ENCODE measurements at places on chromosomes 11 and 22.

- DNase-seq = no peak
Measured at GRCh38 chr11:2434506-2435255, 9.6 kb downstream of the TRPM5 start.

DNA sequence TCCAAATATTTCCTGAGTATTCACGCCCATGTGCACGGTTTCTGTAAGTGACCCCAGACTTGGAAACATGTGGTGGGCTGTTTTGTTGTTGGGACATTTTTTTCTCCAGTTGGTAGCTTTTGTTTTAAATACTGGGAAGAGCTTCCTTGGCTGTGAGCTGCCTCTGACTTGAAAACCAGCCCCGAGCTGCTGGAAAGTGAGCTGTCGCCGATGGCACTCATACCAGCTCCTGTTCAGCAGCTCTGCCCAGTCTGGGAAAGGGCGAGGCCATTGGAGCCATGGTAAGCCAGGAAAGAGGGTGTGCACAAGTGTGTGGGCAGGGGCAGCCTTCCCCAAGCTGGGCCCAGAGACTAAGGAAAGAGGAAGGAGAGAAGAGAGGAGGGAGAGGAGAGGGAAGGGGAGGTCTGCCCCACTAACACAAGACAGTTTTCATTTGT, 3.2 kb upstream of the FLI1 start:
- DNase-seq = no peak

DNA sequence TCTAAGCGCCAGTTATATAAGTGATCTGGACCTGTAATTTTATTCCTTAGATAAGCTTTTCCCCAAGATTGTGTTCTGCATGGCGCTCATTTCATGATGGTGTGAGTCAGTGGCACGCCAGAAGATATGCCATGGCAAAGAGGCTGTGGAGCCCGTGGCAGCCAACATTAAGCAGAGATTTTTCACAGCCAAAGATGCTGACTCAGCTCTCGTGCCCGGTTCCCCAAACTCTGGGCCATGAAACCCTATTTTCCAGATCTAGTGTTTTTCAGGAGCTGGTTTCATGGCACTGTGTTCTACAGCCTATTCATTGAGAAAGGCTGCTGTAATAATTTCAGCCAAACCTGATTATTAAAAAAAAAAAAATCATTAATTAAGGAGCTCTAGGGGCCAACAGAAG, 15.4 kb upstream of the LINC01488 start:
- DNase-seq = peak; percentile 34

DNA sequence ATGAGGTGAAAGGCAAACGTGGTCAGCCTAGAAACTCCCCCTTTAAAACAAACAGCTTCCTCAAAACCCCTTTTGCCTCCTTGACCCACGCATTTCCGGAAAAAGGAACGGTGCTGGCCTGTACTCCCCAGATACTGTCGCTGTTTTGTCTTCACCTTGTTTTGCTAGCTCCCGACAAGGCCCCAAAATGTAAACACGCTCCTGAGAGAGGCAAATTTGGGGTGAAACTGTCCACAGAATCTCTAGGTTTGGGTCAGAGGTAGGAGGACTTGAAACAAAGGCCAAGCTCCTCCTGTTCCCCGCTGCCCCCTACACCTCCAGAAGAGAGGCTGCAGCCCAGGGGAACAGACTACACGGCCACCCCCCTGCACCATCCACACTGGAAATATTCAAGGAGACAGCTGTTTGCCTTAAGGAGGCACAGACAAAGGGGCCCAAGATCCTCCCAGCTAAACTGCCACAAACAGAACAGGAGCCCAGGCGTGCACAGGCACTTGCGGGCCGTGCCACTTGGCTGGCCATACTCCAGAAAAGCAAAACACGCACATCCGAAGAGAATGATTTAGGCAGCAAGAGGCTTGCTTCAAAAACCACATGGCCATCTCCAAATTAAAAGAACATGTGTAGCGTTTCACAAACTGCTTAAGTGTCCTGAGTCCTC, 160.5 kb upstream of the GRK3 start:
- peak; percentile 57 for DNase-seq

DNA sequence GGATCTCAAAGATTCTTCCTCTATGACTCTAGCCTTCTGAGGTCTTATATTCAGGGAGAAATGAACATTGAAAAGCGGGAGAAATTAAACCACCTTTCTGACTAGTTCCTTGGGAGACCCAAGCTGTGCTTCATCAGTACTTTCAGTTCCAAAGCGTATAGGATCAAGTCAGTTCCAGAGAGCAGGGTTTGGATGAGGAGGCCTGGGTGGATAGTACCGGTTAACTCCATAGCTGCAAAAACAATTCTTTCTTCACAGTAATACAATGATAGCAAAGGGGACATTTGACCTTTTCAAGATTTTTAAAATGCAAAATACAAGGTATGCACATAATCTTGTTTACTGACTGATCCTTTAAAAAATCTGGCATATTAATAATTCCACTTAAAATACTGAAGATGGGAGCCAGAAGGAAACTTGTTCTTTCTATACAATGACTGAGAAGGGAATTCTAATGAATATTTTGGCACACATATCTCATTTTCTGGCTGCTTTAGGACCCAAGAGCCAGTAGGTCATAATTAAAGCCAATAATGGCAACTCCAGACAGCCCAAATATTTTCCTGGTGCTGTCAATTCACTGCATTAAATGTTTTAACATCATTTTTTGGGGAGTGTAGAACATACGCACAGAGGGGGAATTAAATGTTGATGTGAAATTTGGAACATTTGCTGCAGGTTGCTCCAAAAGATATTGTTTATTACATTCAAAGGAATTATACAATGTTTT, 16.0 kb downstream of the ADM start:
- no peak for DNase-seq

- DNase-seq = no peak
Measured at GRCh38 chr11:61056571-61056970, 45.7 kb upstream of the CD5 start.

GRCh38 chr11:30197869-30198268, 32.9 kb upstream of the FSHB start:
- DNase-seq = no peak

GRCh38 chr22:49536571-49537131, 291.0 kb downstream of the BRD1 start:
- no peak for DNase-seq

GRCh38 chr11:35036639-35037038, 102.3 kb upstream of the CD44 start:
- DNase-seq = no peak

DNA sequence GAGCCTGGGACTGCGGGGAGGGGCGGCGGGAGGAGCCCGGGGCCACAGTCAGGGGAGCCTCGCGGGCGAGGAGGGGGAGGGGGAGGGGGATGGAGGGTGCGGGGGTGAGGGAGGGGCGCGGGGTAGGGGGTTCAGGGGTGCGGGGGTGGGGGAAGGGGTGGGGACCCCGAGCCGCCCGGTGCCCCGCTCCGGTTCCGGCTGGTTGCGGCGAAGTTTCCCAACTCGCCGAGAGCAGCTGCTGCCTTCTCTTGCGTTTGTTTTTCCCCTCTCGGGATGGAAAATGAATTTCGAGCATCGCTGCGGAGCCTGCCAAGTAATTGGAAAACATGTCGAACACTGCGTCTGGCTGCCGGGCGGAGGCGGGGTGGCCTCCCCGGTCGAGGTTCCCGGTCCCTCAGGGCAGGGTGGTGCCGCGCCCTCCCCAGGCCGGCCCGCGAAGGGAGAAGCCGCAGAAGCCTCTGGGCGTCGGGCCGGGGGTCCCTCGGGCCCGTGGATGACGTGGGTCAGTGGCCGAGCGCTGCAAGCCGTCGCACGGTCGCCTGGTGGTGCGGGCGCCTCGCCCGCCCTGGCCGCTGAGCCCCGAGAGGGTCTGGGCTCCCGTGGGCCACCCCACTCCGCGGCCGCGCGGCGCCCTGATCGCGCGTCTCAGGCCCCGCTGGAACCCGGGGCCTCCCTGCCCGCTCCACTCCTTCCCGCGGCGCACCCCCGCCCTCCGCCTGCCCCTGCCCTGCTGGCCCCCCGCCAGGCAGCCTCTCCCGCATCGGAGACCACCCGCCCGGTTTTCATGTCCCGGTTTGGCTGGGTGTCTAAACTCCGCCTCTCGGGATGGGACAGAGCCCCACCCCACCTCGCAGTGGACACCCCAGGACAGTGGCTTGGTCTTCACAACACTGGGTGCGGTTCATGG, 12.1 kb downstream of the SPATA19 start:
- DNase-seq = no peak

DNA sequence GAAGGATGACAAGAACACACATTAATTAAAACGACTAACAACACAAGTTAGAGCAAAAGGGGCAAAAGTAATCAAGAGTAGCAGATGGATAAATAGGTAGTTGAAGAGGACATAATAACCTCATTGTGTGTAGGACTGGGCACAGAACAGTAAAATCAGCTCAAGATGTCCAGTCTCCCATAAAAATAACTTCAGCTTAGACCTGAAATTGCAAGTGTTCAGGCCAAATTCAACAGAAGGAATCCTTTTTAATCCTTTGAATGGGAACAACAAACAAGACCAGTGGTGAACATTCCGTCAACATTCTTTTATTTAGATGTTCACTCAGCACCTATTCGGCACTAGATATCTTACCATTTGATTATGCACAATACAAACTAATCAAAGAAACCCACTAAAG, 4.4 kb downstream of the MTMR2 start:
- DNase-seq = no peak

- no peak for DNase-seq
Measured at GRCh38 chr22:32270641-32271369, 15.7 kb upstream of the SLC5A4 start.

GRCh38 chr11:101434026-101434643, 149.7 kb downstream of the TRPC6 start:
- no peak for DNase-seq

DNA sequence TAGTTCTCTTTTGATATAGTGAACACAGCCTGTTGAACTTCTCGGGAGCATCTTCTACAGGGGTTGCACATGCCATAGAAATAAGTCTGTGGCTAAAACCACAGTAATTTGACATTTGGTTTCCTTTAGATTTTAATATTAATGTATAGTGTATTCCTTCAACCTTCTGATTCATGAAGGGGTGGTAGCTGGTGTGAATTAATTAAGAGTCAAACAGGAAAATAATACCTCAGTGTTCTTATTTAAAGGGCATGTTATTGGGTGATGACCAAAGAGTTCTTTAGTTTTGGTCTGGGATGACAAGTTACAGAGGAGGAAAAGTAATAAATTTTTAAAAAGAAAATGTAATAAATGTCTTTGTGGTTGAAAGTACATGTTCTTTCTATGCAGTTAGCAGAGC, 86.8 kb downstream of the PDHX start:
- DNase-seq = no peak

- peak; percentile 51 for DNase-seq
Measured at GRCh38 chr11:116427903-116428637, 344.7 kb downstream of the BUD13 start.

DNA sequence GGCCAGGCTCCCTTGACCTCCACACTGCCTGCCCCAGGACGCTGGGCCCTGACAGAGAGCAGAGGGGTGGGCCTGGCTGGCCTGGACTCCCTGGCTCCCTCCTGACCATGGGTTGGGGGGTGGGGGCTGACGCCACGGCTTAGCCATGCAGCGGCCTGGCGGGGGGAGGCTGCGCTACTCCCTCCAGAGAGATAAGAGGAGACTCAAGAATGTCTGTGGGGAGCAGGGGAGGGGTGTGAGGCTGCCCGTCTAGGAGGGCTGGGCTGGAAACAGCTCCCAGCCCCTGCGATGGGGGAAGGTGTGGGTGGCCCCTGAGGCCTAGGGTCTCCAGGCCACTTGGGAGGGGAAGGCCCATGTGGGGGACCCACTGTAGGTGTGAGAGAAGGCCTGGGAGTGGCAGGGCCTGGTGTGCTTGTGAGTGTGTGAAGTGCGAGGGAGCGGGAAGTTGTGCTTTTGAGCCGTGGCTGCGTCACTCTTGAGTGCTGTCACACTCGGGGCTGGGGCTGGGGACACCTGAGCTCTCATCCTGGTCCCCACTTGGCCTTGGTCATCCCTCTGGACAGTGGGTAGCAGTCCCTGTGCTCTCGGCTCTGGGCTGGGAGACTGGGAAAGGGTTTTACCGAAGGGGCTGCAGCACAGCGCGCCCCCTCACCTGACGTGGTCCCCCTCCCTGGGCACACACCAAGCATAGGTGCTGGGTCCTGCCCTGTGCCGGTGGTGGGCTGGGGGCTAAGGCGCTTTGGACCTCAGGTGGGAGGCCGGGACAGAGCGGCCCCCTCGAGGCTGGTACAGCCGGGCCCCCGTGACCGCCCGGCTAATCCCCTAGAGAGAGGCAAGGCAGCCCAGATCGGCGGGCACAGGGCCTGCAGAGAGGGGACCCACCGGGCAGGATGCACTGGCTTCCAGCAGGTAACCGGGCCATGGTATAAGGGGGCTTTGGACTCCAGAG, 2.4 kb downstream of the MYRF start:
- DNase-seq = no peak

DNA sequence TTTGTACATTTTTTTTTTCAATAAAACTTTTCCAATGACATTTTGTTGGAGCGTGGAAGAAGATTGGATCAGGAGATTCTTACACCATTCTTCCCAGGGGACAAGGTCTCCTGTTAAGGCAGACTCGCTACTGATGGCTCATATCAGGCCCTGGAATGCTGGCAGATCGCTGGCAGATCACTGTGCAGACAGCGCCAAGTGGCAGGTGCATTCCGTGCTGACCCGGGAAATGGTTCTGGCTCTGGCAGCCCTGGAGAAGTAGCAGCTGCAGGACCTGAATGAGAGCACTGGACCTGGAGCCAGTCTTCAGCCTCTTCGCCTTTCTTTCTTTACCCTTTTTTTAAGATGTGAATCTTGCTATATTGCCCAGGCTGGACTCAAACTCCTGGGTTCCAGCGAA, 10.7 kb downstream of the SERPINH1 start:
- DNase-seq = no peak

DNA sequence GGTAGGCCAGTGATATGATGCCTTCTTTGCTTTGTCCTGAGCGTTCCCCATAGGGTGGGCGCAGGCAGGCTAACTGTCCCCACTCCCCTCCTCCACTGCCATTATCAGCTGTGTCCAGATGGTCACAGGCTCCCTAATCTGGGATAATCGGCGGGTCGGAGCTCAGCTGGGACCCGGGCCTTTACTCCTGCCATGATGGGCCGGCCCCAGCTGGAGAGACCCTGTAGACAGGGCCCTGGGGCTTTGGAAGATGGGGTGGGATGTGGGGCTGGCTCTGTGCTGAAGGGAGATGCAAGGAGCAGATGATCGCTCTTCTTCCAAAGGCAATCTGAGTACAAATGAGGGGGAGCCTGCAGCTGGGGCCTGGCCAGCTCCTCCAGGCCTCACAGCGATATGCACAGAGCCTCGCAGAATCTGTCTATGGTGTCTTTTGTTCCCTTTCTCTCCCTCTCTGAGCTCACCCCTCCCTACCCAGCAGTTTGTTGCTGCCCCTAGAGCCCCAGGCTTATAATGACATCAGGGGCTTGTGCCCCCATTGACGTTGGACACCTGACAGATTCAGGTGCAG, 11.9 kb downstream of the KLHL35 start:
- peak; percentile 28 for DNase-seq

GRCh38 chr11:107665018-107665417, 46.8 kb downstream of the SLN start:
- no peak for DNase-seq

GRCh38 chr11:117468888-117469287, 141.2 kb downstream of the CEP164 start:
- no peak for DNase-seq

- DNase-seq = peak; percentile 76
Measured at GRCh38 chr22:42939941-42940653, 74.9 kb downstream of the PACSIN2 start.

GRCh38 chr11:119284344-119285157, 32.4 kb downstream of the MCAM start:
- no peak for DNase-seq
